ENCODE measurements at places on chromosomes 7 and 10.

DNA sequence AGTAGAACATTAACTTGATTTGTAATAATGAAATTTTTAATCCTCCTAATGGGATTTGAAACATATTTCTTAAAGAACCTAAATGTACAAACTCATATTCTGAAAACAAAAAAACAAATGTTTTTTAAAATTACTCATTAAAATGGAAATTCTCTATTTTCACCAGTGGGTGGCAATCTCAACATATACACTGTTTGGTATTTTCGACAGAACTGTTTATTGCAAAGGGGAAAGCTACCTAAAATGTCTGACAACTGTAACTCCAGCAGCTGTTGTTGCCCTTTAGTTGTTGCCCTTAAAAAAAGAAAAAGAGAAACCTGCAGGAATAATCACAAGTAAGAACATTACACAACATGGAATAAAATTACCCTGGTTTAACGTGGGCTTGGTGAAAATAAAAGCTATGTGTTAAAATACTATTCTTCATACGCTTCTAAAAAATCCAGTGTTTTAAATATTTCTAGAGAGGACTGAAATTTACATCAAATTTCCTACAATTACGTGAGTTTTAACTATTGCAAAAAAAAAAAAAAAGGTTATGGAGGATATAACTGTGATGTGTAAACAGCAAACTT lies 54.5 kb downstream of the COL1A2 start:
- peak; percentile 28 for DNase-seq

GRCh38 chr10:4198216-4198615 lies 413.2 kb upstream of the KLF6 start:
- no peak for DNase-seq

DNA sequence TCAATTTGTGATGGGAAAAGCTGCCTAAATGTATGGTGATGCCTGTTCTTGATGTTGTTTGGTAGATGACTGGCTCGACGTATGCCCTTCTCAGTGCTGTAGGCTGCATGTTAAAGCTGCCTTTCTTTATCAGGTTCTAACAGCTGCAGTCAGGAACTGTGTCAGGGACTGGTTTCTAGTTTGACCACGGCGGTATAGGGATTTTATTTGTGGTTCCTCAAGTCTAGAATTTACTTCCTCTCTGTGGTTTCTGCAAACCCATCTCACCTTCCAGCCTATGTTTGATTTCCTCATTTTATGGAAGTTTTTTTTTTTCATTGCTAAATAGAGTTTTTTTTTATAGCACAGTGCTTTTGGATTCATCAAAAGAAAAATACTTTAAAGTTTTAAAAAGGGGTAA lies 26.5 kb downstream of the LMTK2 start:
- peak; percentile 91 for DNase-seq

GRCh38 chr7:129829737-129830631 lies 122.8 kb downstream of the UBE2H start:
- DNase-seq = peak; percentile 80

DNA sequence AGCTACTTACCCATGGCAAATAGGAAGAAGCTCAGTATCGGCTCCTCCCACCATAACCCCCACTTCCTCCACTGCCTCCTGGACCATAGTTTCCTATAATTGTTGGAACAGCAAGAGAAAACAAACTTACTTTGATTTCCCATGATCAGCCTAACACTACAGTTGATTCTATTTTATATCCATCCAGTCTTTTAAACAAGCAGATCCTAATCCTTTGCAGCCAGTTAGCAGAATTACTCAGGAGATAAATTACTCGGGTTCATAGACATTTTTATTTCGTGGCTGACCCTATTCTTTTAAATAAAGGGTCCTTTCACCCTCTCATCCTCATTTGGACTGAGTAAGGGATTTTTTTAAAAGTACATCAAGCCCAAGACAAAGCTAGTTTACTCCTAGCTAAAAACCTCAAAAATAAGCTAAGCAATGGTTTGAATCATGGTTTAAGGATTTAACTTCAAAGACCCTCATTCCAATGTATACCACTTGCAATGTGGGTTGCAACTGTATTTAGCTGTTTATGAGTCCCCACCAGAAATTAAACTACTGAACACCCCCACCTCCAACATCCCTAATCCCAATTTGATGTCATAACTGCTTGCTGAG lies 8.0 kb downstream of the HNRNPA2B1 start:
- no peak for DNase-seq

GRCh38 chr7:34825221-34825620 lies 167.2 kb downstream of the NPSR1 start:
- no peak for DNase-seq

- no peak for DNase-seq
Observed at GRCh38 chr10:112394475-112394875, 20.6 kb downstream of the ACSL5 start.

Data from Jurkat, Clone E6-1 (cell line).